Cortex of kidney (tissue), 1 donor: ENCODE measurements at places on chromosomes 5 and 9.

DNA sequence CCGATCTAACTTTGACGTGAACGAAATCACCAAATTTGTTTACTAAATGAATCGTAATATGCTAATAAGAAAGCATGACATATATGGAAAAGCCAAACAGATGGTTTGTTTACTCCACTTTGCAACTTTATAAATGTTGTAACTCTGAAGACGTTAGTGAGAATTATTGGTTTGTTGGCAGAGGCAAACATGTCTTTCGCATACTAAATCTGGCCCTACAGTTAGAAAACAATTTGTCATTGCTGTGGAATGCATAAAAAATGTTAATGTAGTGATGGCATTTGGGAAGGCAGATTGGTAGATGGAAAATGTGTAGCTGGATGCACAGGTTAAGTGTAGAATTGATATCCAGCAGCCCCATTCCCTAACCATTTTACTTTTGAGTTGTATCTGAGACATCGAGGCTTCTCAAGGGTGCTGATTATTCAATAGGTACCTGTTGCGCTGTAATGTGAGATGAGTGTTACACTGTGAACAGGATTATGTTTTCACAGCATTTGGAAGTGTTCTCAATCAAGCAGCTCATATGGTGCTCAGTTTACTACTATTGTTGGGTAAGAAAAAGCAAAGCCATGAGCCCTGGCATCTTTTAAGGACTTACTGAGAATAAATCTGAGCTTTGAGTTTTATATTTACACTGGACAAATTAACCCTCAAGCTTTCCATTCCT lies 444.8 kb downstream of the BNC2 start:
- DNase-seq = no peak

- no peak for DNase-seq
These were observed 72.2 kb downstream of the ATG10 start for GRCh38 chr5:82044010-82044409.

DNA sequence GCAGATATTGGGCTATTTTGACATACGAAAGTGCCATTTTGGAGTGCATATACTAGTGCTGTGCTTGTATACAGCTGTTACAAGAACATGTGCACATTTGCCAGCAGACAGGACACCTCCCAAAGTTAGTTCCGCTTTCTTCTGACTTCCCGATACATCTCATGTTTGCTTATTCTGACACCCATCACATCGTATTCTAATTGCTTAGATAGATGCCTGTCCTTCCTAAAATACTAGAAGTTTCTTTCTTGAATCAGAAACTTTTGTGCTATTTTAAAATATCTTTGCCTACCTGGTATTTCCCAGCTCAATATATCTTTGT lies 177.8 kb downstream of the TTLL11 start:
- no peak for DNase-seq

- no peak for DNase-seq
These were observed 19.7 kb downstream of the CAMSAP1 start for GRCh38 chr9:135887585-135888050.

- DNase-seq = no peak
These were observed 71.1 kb upstream of the NEURL1B start for GRCh38 chr5:172569861-172570558.
